ENCODE measurements at places on chromosomes 12 and 14. TPM values are rescaled to one million over a fixed set of nuclear protein-coding genes. Genes with fewer than 3 reads are reported as not detected.

GRCh38 chr12:69966839-69967238 lies 141.8 kb downstream of the MYRFL start:
- DNase-seq: no peak

DNA sequence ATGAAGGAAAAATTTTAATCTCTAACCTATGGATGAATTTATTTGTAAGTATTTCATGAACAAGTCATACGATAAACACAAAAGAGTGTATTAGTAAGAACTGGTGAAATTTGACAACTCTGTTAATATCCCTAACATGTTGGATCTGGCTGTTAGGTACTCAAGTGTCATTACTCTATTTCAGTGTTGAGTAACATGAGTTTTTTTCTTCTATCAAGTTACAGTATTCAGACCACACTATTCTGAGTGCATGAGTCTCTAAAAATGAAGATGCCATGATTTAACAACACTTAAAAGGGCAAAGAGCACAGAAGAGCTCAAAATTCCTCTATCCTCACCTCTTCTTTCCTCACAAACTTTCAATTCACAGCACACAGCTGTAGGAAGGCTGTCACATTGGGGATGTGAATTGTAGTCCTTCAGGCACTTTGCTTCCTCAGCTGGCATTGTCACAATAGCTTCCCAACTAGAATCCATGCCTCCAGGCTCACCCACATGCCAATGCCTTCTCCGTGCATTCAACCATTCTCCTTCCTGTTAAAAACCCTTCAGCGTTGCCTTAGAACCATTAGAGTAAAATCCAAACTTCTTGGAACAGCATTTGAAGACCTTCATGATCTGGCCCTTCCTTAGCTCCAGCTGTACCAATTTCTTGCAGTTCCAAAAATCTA lies 73.7 kb upstream of the DBX2 start:
- DNase-seq: no peak

- no peak for DNase-seq
Observed at GRCh38 chr12:92400006-92400405, 254.4 kb upstream of the BTG1 start.

The GMPR2 gene
- total RNA-seq: 42.2 TPM

The CDCA3 gene
- total RNA-seq: 27.5 TPM
